Skin of body (tissue), 3 donors: ENCODE measurements at places on chromosomes 7 and 10. TPM values are rescaled to one million over a fixed set of nuclear protein-coding genes. Genes with fewer than 3 reads are reported as not detected.

DNA sequence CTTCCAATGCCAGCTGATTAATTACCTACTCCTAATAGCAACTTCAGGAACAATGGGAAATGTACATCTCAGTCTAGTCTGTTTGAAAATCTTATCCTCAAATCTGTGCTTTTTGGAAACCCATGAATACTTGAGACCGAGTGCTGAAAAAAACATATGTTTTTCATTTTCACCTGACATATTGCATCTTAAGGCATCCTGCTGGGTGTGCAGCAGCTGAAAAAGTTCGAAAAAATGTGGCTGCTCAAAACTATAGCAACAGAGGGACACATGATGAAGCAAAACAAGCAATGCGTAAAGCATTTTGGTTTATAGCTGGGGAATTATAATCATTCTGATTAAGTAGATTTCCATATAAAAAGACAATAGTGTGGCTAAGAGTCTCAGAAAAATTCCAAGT lies 218.0 kb downstream of the CREB5 start:
- peak; percentile 83 for DNase-seq

GOLGA7B gene
- total RNA-seq: 3.5 TPM

DNA sequence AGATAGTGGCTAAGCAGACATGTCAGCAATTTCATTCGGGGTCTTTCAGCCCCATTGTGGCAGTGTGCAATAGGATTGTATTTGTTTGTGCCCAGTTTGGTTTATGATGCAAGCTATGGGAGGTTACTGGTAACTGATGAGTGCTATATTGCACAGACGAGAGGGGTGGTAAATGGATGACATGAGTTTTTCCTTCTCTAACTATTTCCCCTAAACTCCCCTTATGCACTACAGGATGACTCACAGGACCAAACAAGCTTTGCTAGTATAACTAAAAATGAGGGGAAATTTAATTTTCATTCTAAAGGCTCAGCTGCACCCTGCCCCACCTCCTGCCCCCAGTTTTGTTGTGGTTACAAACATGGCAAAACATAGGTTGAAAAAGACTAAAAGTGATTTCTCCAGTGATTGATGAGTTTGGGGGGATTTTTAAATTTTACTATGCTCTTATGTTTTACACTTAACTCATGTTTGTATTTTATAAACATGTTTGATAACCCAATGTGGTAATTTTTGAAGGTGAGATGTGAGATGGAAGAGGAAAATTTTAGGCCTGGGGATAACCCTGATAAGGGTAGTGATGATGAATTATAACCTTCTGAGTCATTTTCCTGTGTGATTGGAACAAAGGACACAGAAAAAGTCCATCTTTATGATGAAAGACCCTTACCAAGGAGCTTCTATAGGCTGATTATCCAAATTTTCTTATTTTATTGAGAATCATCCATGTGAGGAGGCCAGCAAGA lies 60.8 kb upstream of the NAMPT start:
- no peak for DNase-seq

PTER gene
- 8.1 TPM for total RNA-seq

DNA sequence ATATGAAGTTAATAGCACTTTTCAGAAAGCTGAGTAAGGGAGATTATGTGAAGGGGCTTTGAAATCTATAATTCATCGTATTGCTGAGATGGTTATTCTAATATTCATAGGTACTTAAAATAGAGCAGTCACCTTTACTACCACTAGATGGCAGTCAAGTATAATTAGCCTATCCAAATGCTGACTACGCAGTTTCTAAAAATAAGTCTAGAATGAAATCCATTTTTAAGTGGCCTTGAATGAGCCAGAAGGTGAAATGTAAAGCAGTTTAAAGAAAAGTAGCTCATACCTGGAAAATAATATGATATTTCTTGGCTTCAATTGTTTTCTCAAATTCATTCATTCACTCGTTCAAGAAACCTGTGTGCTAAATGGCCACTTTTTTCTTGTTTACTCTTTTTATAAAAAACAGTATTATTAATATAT lies 1277.1 kb downstream of the GATA3 start:
- peak; percentile 57 for DNase-seq

DNA sequence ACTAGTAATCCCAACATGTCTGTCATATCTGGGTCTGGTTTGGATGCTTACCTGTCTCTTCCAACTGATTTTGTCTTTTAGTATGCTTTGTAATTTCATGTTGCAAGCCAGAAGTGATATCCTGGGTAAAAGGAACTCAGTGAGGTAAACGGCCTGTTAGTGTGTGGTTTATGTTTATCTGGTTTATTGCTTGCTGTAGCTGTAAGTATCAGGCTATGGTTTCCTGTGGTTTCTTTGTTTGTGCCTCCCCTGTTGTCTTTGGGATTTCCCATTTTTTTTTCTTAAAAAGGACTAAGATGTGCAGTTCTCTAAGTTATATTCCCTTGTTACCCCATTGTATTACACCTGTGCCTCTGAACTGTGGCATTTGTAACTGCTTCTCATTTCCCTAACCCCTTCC lies 323.5 kb upstream of the POM121L12 start:
- no peak for DNase-seq

DNA sequence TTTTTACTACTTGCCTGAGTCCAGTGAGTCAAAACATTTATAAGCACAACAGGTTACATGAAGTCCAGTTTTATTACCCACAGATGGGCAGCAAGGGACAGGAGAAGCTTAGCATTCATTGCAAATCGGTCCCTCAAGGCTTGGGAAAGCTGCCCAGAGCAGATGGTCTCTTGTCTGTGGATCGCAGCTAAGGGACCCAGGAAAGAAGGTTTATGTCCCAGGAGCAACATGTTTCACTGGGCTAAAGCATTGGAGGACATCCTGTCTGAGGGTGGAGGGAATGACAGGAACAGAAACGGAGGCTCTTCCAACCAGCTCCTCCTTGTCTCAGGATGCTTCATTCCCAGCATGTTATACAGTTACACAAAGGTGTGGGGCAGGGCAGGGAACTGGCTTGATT lies 39.3 kb downstream of the TRIM24 start:
- DNase-seq: no peak

DNA sequence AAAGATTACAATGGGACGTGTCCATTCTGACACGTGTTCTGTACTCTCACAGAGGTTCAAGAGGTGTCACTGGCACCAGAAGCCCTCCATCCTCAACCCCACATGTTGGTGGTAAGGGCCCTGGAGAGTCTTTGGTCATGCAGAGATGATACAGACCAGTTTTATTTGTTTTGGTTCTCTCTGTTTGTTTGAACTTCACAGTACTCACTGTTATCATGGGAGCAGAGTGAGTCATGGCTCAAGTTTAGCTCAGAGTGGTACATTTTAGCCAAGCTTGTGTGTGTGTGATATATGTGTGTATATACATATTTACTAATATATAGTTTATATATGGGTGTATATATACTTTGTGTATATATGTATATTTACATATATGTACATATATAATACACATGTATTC lies 935.6 kb downstream of the GRID1 start:
- no peak for DNase-seq

DNA sequence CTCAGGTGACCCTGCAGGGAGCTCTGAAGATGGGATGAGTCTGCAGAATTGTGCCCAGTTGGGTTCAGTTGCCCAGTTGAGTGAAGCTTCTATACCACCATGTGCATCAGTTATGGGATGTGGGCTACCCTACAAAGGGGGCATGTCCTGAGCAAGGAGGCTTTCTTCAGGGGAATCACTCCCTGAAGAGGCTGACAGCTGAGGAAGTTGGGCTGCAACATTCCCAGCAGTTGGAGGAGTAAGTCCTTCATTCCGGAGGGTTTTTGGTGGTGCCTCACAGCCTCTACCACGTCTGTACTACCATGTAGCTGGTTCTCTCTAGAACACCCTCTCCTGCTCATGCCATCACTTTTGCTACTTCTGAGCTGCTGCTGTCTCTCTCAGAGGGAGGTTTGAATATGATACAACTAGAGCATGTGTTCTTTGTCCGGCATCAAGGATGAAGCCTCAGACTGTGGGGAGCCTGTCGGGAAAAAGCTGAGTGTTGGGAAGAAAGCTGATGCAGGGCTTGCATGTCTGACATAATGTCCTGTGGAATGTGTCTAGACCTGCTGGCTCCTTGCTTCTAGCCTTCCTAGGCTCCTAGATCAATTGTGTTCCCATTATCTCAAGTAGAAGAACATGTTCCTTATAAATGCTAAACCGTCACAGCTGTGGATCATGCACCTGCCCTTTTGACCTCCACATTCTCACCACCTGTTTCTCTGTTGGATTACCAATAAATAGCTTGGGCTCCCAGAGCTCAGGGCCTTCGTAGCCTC lies 355.8 kb downstream of the CCSER2 start:
- no peak for DNase-seq

HOXA4 gene
- 0.69 TPM for total RNA-seq

GRCh38 chr10:48633381-48634197 lies 28.7 kb upstream of the ARHGAP22 start:
- no peak for DNase-seq

- no peak for DNase-seq
Measured at GRCh38 chr7:6422926-6423632, 24.7 kb downstream of the DAGLB start.

- no peak for DNase-seq
Measured at GRCh38 chr10:98608411-98608810, 161.7 kb upstream of the HPS1 start.

- DNase-seq: no peak
Measured at GRCh38 chr10:101941871-101942270, 98.3 kb upstream of the KCNIP2 start.

DNA sequence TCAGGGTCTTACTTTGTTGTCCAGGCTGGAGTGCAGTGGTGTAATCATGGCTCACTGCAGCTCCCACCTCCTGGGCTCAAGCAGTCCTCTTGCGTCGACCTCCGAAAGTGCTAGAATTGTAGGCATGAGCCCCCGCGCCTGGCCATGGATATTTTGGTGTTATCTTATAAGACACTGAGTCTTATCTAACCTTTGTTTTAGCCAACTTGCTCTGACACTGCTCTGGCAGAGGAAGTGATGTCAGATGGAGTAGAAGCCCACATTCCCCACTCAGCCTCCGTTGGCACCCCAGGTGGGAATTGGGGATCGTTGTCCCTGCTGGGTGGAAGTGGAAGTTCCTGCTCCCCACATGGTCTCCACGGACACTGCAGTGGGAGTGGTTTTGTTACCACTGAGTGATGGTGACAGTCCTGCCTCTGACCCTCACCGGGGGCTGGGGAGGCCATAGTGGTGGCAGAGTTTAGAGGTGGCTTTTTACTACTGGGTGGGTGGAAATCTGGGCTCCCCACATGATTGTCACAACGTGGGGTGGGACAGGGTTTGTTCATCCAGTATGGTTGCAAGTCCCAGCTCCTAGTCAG lies 98.9 kb downstream of the ANKRD61 start:
- DNase-seq: no peak

DNA sequence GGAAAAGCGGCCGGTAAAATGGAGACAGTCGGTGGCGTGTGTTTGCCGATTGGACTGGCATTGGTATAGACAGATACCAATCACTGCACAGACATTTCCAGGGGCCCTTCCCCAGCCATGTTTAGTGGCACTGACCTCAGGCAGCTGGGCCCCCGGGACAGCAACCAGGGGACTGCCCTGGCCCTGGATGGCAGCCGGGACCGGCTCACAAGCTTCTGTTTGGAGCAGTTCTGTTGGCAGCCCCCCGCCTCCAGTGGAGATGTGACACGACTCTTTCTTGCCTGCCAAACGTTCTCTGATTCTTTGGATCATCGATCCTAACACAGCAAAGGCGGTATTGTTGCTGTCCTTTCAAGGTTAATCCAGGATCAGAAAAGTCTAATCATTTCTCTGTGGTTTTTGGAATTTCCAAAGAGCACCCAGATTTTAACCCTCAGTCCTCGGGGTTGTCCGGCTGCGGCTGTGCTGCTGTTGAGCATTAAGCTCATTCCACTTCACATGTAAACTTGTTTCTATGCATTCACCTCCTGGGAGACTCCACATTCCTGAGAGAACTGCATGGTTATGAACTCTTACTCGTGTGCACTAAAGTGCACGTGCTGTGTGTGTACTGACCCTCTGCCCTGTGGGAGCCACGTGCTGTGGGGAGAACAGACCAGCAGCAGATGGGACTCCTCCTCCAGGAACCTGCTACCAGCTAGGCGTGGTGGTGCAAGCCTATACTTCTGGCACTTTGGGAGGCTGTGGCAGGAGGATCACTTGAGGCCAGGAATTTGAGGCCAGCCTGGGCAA lies 46.0 kb downstream of the FOXK1 start:
- no peak for DNase-seq
